ENCODE measurements at places on chromosomes 5 and 9.

DNA sequence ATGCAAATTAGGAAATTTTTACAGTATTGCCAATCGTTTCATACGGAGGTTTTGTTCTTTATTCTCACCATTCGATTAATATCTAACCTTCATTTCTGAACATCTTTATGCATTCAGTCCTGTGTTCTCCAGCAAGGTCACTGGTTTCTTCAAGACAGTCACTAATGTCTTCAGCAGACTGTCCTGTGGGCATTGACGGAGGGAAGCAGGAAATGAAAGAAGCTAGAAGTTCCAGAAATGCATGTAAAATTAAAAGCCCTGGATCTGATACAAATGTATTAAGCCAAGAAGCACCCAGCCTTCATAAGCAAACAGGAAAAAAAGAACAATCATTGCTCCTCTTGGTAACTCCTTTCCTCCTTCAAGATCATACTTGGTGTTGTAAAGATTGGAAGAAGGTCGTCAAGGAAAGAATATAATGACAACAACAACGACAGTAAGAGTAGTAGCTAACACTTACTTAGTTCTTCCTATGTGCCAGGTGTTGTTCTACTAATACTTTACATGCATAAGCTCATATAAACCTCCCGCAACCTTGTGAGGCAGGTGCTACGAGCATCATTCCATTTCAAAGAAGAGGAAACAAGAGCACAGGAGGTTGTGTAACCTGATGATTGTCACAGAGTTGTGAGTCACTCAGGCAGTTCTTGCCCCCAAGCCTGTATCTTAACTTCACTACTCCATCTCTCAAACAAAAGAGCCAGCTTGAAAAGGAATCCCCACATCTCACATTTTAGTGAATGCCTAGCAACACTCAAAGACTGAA is 59.9 kb upstream of the CER1 start:
- DNase-seq, result no peak

DNA sequence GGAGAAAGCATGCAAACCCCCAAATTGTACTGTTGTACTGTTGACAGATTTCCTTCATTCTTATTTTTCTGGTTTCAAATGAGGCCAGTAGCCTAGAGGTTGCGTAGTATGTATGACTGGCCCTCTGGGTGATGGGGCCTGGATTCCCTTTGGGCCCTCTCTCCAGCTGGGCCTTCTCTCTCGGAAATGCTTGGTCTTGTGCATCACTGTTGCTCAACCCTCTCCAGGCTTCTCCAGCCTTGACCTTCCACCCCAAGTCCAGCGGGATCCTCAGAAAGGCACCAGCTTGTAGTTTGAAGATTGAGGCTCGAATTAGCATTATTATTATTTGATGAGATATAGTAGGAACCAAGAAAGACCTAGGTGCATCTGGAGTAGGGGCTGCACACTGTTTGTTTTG is 87.0 kb downstream of the ANGPTL2 start:
- DNase-seq, result no peak

DNA sequence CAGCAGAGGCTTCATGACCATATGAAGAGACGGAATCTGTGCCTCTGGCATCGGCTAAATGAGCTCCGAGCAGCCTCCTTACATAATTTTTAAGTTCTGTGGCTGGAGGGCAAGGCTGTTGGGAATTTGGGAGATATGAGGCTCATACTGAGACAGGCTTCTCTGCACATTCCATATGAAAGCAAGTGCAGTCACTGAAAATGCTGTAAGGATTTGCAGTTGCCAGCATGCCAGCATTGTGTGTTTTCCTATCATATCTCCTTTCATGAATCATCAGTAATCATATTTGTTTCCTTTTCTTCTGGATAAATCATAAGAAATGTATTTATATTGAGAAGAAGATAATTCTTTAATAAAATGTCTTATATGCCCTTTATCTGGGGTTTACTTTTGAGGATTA is 775.4 kb downstream of the SEMA5A start:
- no peak for DNase-seq

DNA sequence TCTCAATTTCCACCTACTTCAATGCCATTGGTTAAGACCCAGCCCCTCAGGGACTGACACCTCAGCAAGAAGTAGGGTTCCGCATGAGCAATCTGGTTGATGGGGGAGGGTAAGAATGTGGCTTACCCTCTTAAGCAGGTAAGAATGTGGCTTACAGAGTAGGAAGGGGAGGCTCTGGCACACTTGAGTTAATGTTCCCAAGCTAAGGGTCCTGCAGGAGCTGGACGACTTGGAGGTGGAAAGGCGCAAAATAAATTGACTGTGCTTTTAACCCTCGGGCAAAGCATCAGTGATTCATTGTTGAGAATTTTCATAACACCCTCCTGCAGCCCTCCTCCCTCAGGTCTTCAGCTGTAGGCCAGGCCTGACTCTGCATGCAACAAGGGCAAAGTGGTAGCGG is 24.9 kb upstream of the ADRA1B start:
- DNase-seq, result no peak

- no peak for DNase-seq
Observed at GRCh38 chr9:14888875-14889274, 21.4 kb downstream of the FREM1 start.

DNA sequence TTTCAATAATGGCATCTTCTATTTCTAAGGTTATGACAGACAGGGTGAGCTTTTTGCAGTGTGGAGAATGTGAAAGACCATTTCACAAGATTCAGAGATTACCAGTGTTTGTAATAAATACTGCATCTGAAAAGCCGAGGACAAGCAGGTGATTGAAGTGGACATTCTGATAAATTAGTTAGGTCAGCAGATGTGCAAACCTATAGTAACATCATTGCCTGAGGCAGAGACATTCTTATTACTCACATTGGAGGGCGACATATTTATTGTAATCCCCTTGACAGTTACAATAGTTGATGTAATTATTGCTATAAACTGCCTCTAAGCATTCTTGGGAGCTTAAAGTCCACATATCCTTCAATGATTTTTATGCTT is 3.3 kb downstream of the RASGRF2 start:
- no peak for DNase-seq

DNA sequence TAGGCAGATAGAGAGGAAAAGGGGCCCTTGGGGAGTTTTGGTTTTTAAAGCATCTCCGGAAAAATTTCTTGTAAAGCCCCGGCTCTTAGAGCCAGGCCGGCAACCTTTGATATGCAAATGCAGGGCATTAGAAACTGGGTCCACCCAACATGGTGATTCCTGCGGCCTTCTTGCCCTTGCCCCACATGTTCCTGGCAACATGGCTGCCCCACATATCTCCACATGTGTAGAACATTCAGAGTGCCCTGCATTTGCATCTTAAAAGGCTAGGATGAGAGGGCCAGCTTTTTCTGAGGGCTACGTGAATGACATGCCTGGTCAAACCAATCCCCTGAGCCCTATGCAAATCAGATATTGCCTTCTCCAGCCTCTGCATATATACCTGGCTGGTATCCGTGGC is 5.0 kb upstream of the SNAPC3 start:
- DNase-seq, result no peak

DNA sequence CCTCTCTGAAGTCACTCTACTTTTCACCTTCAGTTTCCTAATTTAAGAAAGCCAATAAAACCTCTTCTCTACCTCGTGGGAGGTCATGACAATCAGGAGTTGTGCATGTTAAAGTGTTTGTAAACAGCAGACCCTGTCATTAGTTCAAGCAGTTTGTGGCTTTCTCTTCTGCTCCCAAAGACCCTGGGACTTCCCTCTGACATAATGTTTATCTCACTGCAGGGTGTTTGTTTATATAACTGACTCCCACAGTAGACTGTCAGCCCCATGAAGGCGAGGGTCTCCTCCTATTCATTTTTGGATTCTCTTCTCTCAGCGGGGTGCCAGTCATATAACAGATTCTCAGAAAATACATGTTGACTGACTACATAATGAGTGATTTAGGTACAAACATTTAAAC is 360.0 kb upstream of the ZNF462 start:
- no peak for DNase-seq

DNA sequence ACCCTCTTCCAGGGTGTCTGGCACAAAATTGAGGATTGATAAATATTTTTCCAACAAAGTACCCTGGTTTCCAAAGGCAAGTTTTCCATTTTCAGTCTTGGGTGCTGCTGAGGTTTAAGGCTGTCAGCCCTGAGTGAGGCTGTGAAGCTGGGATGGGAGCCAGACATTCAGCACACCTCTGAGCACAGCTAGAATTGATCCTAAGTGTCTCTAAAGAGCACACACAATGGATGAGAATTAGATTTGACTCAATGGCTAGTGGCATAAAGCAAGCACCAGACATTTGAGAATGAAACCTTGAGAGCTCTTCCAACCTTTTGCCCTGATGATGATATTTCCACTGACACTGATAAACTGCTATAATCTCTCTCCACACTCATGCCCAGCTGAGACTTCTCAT is 131.5 kb downstream of the MARCHF11 start:
- DNase-seq, result no peak

GRCh38 chr9:79346350-79347020 is 225.3 kb upstream of the TLE4 start:
- no peak for DNase-seq

GRCh38 chr5:1545126-1545804 is 21.5 kb upstream of the LPCAT1 start:
- no peak for DNase-seq

DNA sequence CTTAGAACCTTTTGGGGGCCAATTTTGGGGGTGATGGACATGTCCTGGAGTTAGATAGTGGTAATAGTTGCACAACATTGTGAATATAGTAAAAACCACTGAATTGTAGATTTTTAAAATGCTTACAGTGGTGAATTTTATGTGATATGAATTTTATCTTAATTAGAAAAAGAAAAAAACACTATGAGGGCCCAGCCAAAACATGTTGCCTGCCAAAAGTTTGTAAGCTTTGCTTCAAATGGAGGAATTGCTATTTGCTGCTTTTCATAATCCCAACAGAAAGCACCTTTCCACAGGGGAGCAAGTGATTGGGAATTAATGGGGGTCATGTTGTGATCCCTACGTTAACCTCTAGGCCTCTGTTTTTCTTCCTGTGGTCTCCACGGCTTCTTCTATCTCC is 19.1 kb downstream of the TNFAIP8 start:
- no peak for DNase-seq

DNA sequence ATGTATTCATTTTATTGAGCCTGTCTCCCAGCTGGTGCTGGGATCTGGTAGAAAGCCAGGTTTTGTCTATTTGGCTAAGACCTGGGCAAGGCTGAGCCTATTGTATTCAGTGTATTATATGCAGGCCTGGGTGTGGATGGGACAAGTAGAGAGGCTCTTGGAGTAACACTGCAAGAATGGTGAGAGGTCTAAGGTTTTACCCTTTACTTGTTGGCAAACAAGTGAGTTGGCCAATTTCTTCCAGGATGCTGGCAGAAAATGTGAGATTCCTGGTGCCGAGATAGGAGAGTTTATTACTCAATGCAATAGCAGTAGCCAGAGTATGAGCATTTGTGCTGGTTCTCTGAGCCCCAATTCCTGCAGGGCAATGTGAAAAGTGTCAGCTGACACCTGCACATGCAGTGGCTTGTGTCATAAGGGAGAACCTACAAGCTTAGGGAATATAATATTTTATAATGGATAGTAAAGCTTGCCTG is 141.7 kb upstream of the PRLR start:
- DNase-seq, result no peak

GRCh38 chr9:80020530-80020929 is 448.8 kb downstream of the TLE4 start:
- DNase-seq, result no peak

- DNase-seq, result no peak
Observed at GRCh38 chr9:93294011-93294410, 110.1 kb downstream of the WNK2 start.

DNA sequence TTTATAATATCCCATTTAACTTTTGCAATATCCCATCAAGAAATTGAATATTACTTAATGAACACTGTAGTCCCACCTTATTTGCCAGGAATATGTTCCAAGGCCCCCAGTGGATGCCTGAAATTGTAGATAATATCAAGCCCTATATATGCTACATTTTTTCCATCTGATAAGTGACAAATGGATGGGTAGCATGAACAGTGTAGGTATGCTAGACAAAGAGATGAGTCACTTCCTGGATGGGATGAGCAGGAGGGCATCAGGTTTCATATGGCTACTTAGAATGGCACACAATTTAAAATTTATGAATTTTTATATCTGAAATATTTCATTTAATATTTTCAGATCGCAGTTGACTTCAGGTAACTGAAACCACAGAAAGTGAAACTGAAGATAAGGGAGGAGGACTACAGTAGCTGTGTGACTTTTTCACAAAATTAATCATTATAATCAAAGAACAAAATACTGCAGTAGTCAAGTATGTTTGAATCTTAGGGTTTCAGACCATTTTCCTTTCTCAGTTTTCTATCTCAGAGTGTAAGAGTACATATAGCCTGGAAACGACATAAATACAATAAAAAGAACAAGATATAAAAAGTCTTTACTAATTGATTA is 636.4 kb upstream of the ARRDC3 start:
- no peak for DNase-seq

- DNase-seq, result no peak
Observed at GRCh38 chr9:37381094-37381741, 41.3 kb upstream of the GRHPR start.

DNA sequence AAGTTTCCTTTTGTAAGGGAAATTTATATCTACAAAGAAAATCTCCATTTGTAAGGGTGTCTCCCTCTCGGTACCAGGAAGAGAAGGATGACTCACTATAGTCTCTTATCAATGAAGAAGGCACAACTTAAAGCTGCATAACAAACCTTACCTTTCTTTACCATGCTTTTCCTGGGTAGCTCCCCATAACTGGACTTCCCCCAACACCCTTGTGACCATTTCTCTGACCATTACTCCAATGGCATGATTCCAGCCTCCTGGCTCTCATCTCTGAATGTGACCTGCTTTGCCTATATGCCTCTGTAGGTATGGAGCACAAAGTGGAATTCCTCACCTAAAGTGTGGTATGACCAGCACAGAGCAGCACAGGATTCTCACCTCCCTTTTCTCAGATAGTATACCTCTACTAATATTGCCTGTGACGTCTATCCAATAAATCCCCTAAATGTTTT is 62.8 kb downstream of the GNA14 start:
- DNase-seq, result no peak

- no peak for DNase-seq
Observed at GRCh38 chr5:142977363-142978051, 207.3 kb downstream of the ARHGAP26 start.

DNA sequence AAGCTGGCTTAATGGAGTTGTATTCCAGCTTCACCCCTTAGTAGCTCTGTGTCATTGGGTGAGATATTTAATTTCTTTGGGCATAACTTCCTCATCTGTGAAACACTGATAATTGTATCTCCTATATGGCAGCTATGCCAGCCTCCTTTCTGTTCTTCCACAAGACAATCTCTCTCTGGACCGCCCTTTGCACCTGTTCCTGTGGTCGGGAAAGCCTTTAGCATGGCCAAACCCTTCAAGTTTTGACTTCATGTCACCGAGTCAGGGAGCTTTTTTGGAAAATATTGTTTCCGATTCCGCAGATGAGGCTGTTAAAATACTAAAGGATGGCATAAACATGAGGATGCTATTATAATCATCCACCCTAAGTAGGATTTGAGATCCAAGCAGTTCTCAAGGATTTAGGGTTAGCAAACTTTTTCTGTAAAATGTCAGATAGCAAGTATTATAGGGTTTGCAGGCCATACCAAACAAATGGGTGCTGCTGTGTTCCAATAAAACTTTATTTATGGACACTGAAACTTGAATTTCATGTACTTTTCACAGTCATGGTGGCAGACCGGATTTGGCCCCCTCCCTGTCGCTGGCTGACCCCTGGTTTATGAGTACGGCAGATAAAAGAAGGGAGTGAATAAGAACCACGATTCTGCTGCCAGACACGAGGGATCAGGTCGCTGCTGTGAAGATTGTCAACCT is 695 bp upstream of the NDFIP1 start:
- no peak for DNase-seq
